ENCODE measurements at places on chromosomes 3 and 15. TPM values are rescaled to one million over a fixed set of nuclear protein-coding genes. Genes with fewer than 3 reads are reported as not detected.

The CPN2 gene
- 0.10 TPM for total RNA-seq

- no peak for DNase-seq
These were observed 8.0 kb downstream of the USP8 start for GRCh38 chr15:50432230-50432629.

DNA sequence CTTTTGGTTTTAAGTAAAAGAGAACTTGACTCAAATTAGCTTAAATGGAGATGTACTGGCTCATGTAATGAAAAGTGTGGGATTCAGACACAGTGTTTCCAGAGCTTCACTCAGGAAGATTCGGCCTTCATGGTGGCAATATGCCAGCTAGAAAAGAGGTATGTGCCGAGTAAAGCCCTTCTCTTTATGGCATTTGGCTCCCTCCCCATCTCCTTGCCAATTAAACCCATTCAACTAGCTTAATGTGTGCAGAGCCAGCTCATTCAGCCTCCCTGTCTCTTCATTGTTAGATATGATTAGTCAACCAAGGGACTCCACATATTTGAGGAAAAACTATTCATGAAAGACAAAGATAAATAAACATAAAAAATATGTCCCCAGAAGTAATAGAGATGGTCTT, 15.0 kb upstream of the TRANK1 start:
- peak; percentile 27 for DNase-seq

DNA sequence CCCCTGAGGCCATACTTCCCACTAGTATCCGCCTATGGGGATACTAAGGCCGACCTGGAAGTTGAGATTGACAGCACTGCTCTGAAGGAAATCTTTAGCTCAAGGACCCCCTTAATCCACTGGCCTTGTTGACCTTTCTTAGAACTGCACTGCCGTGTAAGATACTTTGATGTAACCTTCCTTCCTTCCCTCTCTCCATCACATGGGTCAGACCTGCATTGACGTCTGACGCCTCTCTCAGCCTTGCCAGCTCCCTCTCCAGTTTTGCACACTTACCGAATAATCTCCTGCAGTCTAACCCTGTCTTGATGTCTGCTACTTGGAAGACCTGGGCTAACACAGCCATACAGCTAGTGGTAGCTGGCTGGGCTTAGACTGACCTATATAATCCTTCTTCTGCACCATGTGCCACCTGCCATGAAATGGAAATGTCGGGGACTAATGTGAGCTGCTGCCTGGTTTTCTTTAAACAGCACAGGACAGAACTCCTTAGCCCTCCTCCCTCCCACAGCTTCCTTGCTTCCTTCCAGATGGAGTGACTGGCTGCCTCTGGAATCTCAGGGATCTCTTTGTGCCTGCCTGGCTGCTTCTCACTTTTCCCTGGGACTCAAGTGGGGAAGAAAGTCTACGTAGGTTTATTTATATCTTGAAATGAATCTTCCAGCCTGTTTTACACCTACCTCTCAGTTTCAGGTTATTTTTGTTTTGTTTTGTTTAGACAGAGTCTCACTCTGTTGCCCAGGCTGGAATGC, 39.2 kb upstream of the HERC1 start:
- no peak for DNase-seq

The CSTA gene
- 0.78 TPM for total RNA-seq

- peak; percentile 61 for DNase-seq
These were observed 77.6 kb downstream of the TOP2B start for GRCh38 chr3:25587094-25587493.

GRCh38 chr3:122004107-122004506, 17.9 kb downstream of the ILDR1 start:
- no peak for DNase-seq

GRCh38 chr3:30510596-30510995, 95.8 kb upstream of the TGFBR2 start:
- no peak for DNase-seq

The KNL1 gene
- total RNA-seq = 90.1 TPM

The VEPH1 gene
- 85.5 TPM for total RNA-seq

- DNase-seq = no peak
These were observed 17.0 kb upstream of the DNAJC19 start for GRCh38 chr3:181006541-181006940.

GRCh38 chr15:54571576-54571975, 593.3 kb downstream of the UNC13C start:
- no peak for DNase-seq

DNA sequence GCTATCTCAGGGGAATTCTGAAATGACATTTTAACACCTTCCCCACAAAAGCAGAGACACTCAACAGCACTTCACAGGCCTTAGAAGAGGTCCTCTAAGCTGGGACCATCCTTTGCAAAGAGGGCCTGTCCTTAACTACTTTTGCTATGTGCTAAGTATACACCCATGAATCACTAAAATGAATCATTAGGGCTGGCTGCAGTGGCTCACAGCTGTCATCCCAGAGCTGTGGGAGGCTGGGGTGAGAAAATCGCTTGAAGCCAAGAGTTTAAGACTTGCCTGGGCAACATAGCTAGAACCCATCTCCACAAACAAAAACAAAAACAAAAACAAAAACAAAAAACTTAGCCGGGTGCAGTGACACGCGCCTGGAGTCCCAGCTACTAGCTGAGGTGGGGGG, 53.9 kb upstream of the MELTF start:
- peak; percentile 74 for DNase-seq

DNA sequence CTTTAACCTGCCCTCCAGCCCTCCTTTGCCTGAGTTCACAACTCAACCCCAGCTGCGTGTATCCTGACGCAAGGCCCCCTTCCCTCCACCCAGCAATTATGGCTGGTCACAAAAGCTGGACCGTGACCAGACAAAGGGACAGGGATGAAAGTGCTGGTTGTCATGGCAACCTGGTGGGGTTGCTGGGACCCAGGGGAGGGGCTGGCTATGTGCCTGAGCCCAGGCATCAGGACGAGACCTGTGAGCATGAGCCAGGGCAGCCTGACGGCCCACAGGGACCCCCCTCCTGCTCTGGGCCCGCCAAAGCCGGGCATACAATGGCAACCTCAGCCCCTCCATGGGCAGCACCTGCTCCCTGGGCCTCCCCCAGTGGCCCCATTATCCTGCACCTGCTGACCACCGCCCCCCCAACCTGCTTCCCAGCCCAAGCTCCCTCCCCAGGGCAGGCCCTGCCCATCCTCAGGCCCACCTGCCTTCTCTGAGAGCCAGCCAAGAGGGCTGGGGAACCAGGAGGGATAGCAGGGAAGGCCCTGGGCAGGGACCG, 4.5 kb upstream of the DNAH1 start:
- no peak for DNase-seq

DNA sequence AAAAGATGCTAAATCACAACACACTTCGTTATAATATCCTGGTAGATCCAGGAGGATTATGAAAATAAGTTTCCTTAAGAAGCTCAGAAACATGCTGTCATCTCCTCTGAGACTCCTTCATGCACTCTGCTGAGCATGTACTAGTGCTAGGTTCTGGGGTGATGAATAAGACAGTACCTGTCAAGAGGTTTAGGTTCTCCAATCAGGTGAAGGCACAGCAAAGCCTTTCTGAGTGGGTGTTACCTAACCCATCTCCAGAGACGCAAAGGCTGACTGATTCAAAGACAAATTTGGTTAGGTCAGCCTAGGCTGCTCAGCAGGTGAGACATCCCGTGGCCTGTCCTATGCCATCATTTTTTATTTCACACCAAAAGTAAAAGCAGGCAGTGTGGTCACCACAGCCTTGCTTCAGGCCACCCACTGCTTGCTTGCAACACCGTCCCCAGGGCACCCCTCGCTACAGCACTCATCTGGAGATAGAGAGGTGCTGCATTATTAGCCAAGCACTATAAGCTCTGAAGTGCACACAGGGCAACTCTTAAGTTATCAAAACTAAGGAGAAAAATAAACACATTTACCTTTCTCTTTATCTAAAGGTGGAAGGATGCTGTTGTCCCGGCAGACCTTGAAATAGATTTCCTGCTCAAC, 117.2 kb downstream of the TJP1 start:
- no peak for DNase-seq

The SLC27A2 gene
- 0.39 TPM for total RNA-seq

GRCh38 chr3:62951037-62951613, 75.9 kb upstream of the CADPS start:
- no peak for DNase-seq

The HDC gene
- total RNA-seq = not detected

The TTC23 gene
- 38.3 TPM for total RNA-seq

DNA sequence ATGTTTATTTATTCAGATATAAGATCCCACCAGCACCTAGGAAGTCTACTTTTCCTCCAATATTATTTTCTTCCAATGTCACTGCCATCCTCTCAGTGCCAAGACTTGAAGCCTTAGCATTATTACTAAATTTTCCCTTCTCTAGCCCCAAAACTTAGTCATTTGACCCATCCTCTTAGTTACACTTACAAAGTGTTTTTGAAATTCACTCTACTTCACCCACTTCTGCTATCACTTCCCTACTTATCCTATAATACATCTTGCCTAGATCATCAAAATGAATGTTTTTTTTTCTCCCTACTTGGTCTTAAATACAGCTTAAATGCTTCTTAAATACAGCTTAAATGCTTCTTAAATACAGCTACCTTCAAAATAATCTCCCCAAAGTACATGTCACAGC, 376.6 kb downstream of the RSL24D1 start:
- DNase-seq = no peak

The SH3GL3 gene
- 0.24 TPM for total RNA-seq

The NEK10 gene
- total RNA-seq = 1.2 TPM

Measured in RPMI7951 (cell line).